ENCODE measurements at places on chromosomes 4 and X.

- DNase-seq: no peak
Measured at GRCh38 chr4:123990310-123990870, 593.8 kb downstream of the SPRY1 start.

DNA sequence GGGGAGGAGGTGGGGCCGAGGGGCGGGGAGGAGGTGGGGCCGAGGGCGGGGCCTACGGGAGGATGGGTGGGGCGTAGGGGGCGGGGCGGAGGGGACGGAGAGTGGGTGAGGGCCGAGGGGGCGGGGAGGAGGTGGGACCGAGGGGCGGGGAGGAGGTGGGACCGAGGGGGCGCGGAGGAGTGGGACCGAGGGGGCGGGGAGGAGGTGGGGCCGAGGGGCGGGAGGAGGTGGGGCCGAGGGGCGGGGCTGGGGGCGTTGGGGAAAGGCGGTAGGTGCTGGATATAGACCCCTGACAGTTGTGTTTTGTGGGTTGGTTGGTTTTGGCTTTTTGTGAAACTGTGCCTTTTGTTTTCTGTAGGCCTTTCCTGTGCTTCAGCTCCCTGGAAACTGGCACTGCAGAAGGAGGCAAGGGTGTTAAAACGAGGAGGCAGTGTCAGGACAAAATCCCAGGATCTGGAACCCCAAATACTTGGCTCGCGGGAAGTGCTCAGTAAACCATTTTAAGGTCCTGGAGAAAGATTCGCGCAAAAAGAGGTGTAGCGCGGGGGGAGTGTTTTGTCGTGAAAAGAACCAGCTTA lies 580 bp upstream of the MMGT1 start:
- DNase-seq: peak; percentile 57

GRCh38 chr4:26268246-26268645 lies 52.6 kb upstream of the RBPJ start:
- DNase-seq: no peak

GRCh38 chr4:67084783-67085182 lies 460.5 kb downstream of the CENPC start:
- DNase-seq: no peak

- DNase-seq: no peak
Measured at GRCh38 chr4:3406431-3406830, 35.3 kb upstream of the HGFAC start.

GRCh38 chrX:50635817-50636365 lies 165.3 kb upstream of the DGKK start:
- no peak for DNase-seq

DNA sequence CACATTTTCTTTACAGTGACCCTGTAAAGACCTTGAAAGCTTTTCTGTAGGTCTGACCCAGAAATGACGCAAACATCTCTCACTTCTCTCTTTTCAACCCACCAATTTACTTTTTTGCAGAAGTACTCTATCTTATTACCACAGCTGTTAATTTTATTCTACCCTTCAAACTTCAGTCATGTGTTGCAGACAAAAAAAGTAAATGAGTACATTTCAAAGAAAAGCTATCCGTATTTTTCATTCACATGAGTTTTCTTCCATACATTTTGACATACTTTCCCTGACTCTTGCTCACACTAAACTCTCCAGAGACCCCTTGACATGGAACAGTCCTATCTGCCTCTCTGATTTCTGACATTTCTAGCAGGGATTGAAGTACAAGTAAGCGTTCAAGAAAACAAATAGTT lies 51.7 kb downstream of the SLC7A11 start:
- DNase-seq: no peak

- DNase-seq: peak; percentile 11
Measured at GRCh38 chr4:2714061-2714770, 41.9 kb downstream of the TNIP2 start.

- DNase-seq: no peak
Measured at GRCh38 chr4:40596522-40596921, 33.1 kb downstream of the RBM47 start.

- no peak for DNase-seq
Measured at GRCh38 chr4:3199653-3200422, 49.1 kb upstream of the MSANTD1 start.

DNA sequence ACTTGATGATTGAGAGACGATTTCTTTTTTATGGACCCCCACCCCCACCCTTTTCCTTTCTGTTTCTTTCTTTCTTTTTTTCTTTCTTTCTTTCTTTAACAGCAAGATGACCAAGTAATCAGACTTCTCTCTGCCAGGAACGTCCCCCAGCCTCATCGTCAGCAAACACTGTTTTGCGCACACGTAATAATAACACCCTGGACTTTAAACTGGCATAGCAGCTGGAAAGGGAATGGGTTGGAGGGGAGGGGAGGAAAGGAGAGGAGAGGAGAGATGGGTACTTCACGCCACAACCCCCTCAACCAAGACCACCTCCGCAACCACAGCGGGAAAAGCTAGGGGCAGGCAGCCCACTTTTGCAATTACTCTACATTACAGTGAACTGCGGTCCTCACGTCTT lies 1.1 kb downstream of the GABRA2 start:
- no peak for DNase-seq

DNA sequence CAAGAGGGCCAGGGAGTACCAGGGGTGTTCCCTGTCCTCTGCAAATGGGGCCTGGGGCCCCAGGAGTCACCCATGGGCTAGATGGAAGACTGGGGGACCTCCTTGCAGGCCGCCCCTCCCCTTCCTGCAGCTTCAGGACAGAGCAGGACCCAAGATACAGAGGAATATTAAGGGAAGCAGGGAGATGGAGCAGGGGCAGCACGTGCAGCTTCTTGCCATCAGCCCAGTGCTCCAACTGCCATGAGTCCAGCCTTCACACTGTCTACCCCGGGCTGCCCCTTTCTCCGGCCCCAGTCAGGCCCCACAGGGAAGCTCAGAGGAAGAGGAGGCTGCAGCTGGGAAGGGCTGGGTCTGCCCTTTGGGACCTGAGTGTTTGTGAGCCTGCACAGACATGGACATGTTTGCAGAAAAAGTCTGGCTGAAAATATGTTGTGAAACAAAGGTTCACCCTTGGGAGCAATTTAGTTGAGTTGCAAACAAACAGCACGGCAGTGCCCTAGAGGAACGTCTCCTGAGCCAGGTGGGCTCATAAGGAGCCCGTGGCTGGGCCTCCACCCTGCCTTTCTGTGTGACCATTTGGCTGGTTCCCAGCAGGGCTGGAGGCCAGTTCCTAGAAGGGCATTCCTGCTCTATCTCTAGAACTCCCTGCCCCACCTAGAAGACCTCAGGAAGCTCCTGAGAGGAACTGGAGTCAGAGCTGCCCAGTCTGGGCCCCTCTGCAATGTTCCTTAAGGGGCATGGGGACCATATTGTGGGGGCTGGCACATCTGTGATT lies 8.9 kb downstream of the FATE1 start:
- no peak for DNase-seq

GRCh38 chrX:107672955-107673378 lies 44.7 kb downstream of the PRPS1 start:
- peak; percentile 59 for DNase-seq

GRCh38 chrX:153499876-153500275 lies 5.1 kb downstream of the BGN start:
- no peak for DNase-seq

- no peak for DNase-seq
Measured at GRCh38 chr4:112206431-112206830, 25.2 kb upstream of the AP1AR start.

DNA sequence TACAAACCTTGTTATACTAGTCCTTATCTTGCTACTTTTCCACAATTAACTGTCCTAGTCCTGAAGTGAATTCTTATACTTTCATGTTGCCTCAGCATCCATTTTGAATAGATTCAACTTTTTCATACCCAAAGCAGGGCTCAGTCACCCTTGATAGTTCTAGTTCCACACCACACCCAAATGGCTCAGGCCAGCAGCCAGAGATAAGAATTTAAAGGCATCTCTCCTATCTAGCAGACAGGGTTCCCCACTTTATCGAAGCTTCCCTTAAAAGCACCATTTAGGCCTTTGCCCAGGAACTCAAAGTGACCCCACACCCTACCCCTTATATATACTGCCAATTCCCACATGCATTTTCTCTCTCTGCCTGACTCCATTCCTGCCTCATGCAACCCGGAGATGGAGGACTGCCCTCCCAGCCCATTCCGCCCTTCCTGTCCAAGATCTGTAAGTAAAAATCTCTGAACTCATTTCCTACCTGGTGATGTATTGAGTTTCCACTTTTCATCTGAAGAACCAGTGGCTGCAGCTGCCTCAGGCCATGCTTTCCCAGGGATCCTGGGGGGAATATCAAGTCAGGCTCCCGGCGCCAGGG lies 63.7 kb upstream of the TXK start:
- no peak for DNase-seq

DNA sequence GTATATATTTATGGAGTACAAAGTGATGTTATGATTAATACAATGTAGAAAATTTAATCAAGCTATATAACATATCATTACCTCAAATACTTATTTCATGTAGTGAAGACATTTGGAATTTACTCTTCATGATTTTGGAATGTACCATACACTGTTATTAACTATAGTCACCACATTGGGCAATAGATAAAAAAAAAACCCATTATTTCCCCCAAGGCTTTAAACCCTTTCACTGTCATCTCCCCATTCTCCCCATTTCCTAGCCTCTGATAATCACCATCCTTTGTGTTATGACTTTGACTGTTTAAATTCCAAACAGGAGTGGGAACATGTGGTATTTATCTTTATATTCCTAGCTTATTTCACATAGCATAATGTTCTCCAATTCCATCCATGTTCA lies 2189.1 kb upstream of the AGA start:
- DNase-seq: no peak

- no peak for DNase-seq
Measured at GRCh38 chrX:16484338-16484737, 165.6 kb upstream of the S100G start.

- DNase-seq: no peak
Measured at GRCh38 chr4:128516301-128516969, 228.8 kb upstream of the PGRMC2 start.

DNA sequence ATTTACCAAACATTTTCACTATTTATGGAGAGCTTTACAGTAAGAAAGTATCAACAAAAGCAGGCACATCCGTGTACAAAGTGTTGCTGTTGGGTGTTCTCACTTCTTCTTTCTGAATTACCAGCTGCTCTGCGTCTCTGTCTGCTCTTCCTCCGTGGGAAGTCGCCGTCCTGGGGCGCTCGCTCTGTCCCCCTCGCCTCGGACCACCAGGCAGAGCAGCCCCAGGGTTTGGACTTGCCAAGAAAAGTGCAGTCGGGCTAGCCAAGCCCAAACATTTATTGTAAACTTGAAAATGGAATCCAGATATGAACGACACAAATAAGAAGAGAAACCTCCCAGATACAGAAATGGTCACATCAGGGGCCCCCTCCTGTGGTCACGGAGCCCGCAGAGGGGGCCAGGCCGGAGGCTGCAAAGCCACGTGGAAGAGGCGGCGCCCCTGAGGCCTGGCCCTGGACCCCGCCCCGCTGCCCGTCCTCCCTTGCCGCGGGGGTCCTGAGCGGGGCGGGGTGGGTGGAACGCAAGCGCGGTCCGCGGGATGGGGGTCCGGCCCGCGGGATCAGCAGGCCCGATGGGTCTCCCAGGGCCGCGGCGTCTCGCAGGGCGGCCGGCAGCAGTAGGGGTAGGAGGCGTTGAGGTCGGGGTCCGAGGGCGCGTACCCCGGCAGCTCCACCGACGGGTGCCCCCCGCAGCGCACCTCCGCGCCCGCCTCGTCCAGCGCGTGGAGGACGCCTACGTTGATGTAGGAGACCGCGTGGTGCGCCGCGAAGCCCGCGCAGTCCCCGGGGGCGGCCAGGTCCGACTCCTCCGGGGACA lies 1.5 kb downstream of the TMEM271 start:
- no peak for DNase-seq

- DNase-seq: no peak
Measured at GRCh38 chr4:81395239-81395638, 76.5 kb downstream of the RASGEF1B start.

GRCh38 chr4:8409264-8410065 lies 31.1 kb downstream of the ACOX3 start:
- DNase-seq: peak; percentile 39

GRCh38 chr4:106495476-106495875 lies 126.9 kb upstream of the GIMD1 start:
- DNase-seq: no peak

GRCh38 chr4:114156371-114156770 lies 176.9 kb upstream of the ARSJ start:
- no peak for DNase-seq

DNA sequence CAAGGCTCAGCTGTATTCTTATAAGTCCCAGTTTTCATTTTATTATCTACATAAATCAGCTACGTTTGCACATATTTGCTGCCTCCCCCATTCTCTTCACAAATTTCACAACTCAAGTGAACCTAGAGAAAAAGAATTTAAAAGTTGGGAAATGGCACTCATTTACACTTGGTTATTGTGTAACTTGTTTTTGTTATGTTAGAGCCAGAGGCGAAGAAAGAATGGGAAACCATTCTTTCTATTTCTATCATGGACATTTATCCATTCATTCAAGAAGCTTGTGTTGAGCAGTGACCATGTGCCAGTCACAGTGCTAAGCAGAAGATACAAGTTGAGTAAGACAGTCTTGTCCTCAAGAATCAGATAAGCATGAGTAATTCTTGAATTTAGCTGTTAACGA lies 13.5 kb downstream of the LIAS start:
- DNase-seq: no peak

DNA sequence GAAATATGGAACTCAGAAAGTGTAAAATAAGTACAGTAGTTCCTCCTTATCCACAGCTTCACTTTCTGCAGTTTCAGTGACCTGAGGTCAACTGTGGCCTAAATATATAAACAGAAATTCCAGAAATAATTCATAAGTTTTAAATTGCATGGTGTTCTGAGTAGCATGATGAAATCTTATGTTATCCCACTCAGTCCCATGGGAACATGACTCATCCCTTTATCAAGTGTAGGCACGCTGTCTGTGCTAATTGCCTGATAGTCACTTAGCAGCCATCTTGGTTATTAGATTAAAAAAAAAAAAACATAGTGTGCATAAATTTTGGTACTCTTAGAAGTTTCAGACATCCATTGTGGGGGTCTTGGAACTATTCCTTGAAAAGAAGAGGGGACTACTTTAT lies 983.4 kb upstream of the ADGRL3 start:
- DNase-seq: no peak
